NCI-H748 treated with DMSO at 0.1 percent for 48 hours (cell line): ENCODE measurements at places on chromosomes 4 and X.

- no peak for DNase-seq
Observed at GRCh38 chrX:9522378-9523155, 57.7 kb downstream of the TBL1X start.

DNA sequence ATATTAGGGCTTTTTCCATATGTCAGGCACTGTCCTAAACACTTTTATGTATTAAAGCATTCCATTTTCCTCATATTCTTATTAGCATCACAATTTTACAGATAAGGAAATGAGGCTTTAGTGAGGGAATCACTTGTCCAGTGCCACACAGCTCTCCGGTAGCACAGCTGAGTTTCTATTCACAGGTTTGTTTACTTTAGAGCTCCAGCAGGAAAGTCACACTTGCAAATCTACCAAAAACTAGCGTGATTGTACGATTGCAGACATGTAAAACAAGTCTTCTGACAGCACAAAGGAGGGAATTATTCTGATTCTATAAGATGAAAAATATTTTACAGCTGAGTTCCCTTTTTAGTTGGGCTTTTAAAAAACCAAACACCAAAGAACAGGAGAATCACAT, 472.1 kb downstream of the TMA16 start:
- DNase-seq = no peak

GRCh38 chr4:83121246-83121645, 6.7 kb upstream of the PLAC8 start:
- DNase-seq = no peak

DNA sequence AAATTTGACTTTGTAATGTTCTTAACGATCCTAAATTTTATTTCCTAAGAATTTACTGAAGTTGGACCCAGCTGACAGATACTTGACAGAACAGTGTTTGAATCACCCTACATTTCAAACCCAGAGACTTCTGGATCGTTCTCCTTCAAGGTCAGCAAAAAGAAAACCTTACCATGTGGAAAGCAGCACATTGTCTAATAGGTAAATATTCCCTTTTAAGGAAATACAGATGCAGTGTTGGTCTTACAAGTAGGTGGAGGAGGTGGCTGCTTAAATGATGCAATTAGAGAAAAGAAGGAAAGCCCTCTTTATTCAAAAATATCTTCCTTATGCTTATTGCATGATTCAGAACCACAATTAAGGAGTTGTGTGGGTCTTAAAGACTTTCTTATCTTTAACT, 73.5 kb downstream of the RS1 start:
- no peak for DNase-seq

DNA sequence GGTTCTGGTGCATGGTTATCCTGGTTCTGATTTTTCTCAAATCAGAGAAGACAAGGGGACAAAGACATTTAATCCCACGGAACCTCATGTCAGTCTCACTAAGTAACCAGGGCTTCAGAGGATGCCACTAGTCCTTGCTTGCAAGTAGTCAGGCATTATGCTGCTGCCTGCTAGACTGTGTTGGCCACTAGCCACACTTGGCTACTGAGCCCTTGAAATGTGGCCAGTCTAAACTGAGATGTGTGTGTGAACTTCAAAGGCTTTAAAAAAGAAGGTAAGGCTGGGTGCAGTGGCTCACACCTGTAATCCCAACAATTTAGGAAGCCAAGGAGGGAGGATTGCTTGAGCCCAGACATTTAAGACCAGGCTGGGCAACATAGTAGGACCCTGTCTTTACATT, 48.6 kb upstream of the IGFBP7 start:
- no peak for DNase-seq

DNA sequence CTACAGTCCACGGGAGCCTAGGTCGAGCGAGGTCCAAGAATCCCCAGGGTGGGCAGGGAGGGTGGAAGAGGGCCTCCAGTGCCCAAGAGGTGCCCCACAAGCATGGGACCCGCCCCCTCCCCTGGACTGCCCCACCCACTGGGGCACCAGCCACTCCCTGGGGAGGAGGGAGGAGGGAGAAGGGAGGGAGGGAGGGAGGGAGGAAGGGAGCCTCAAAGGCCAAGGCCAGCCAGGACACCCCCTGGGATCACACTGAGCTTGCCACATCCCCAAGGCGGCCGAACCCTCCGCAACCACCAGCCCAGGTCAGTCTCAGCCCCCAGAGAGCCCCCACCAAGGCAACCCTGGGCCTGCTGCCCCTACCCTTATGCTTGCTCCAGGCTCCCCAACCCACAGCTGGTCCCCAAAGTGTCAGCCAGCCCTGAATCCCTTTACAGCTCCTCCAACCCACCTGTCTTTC, at the start of gene GATA1:
GATA1 (plus strand) TSS at position 250 of the 460 bp plus-strand sequence. CDS start 4,520 bp downstream, outside the sequence.
- DNase-seq = no peak

- DNase-seq = no peak
Observed at GRCh38 chrX:47179928-47180255, 13.7 kb upstream of the UBA1 start.

GRCh38 chr4:82217986-82218715, 155.6 kb downstream of the HNRNPD start:
- DNase-seq = no peak

DNA sequence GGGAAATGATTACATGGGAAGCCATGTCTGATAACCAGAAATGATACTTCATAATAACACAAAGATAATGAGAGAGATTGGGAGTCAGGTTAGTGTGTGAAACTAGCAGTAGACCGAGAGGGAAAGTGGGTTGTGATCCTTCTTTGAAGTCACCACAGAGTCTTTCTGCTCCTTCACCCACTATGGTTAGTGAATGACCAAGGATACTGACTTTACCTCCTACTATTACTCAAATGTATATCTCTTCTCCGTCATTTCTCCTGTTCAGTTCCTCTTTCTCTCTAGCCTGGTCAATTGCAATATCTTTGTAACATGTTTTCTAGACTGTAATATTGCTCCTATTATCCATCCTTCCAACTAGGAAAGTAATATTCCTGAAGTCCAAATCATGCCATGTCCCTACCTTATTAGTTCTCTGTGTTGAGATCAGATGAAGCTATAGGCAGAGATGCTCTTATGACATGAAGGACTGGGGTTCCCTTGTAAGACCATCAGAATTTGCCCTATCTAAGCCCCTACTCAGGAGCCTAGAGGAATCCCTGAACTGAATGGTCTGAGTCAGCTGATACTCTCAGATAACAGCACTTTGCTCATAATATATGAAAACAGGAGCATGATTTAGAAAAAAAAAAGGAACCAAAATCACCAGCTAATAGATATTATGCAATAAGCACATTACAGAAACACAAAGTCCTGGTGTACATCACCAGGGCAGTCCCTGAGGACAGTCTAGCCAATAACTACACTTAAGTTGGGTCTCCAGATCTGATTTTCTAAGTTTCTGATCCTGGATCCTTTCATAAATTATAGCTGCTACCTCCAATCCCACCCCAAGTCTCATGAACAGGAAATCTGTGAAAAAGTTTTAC, 81.2 kb downstream of the SHROOM3 start:
- no peak for DNase-seq

GRCh38 chr4:184958127-184958922, 60.0 kb upstream of the HELT start:
- DNase-seq = no peak

- no peak for DNase-seq
Observed at GRCh38 chr4:186622788-186623464, 67.6 kb upstream of the MTNR1A start.

GRCh38 chrX:117707948-117708743, 408.5 kb downstream of the KLHL13 start:
- no peak for DNase-seq

DNA sequence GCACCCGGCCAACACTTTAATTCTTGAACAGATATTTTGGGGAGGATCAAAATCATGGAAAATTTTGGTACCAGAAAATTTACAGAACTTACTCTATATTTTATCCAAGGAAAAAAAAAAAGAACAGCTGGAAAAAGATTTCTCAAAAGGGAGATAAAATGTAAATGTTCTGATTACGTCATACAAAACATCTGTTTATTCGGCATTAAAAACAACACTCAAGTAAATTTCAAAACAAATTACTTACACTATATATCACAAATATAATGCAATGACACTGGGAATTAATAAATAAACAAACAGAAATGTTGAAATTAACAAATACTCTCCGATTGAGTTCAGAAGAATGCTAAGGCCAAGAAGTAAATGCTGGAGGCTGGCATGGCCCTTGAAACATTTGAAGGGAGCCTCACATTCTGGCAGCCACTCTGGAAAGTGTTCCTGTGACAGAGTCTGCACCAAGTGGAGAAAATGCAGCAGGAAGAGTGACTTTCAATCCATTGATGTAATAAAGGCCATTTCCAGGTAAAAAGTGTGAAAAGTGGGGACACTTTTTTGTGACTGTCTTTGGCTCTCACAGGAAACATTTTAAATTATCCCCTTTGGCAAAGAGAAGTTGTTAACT, 486.0 kb upstream of the CTSO start:
- DNase-seq = no peak

DNA sequence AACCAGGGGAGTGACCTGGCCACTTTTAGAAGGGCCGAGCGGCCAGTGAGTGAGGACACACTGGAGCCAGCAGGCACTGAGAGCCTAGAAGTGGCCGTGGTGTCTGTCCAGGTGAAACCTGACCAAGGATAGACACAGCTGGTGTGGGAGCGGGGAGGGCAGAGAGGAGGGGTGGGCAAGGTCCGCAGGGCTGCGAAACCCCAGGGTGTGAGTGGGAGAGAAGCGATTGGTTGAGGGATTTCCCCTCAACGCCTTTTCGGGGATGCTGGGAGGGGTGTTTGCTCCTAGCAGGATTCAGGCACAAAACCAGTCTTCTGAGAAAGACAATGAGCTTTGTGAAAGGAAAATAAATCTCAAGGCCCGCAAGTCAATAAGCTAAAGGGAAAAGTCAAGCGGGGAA, 33.2 kb upstream of the ARSD start:
- DNase-seq = no peak

DNA sequence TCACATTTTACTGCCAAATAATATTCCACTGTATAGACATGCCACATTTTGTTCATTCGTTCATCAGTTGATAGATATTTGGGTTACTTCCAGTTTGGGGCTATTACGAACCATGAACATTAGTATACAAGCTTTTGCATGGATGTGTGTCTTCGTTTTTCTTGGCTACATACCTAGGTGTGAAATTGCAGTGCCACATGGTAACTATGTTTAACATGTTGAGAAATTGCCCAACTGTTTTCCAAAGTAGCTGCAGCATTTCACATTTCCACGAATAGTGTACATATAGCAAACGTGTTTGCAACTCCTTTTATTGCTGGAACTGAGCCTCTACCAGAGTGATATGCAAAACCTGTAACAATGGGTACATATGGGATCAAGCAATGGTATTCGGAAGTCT, 221.5 kb downstream of the VEGFC start:
- no peak for DNase-seq

DNA sequence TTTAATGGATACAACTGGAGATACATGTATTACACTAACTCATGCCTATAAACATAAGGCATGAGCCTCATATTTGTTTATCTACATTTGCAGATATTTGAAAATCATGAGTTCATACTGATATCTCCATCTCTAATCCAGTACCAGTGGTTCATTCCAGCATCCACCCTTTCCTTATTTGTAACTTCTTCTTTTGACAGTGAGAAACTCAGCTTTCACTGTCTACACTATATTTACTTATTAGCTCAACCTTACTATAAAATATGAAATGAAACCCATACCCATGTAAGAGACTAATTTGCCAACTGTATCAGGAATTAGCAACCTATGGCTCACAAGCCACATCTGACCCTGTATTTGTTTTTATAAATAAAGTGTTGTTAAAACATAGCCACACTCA, 161.9 kb upstream of the GPRIN3 start:
- no peak for DNase-seq
